Skin of body (tissue), 3 donors: ENCODE measurements at places on chromosomes 7 and 10.

GRCh38 chr7:150716368-150716767 is at the start of gene GIMAP1:
Gene GIMAP1 (plus strand): TSS chr7:150716613. CDS start chr7:150719048, 2,435 bp downstream.
- no peak for DNase-seq

DNA sequence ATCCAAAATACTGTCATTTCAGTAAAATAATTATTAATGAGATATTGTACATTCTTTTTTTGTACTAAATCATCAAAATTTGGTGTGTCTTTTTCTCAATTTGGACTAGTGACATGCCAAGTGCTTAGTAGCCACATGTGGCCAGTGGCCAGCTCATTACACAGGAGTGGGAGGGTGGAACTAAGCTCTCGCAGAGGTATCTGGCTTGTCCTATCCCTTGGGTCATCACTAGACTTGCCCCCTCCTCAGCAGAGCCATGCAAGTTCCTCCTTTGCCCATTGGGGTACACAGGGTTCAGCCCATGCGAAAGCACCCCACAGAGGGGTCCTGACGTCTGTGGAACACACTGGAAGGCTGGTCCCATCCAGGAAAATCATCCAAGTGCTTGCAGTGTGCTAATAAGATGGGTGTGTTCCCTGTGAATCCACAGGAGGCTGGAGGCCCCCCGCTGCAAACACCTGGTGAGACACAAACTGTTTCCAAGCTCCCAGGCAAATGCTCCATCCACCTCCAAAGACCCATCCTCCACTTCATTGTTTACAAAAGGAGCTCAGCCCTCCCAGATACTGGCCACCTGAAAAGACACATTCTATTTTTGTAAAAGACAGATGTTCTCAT is 1.3 kb downstream of the ARHGAP22 start:
- DNase-seq: no peak

DNA sequence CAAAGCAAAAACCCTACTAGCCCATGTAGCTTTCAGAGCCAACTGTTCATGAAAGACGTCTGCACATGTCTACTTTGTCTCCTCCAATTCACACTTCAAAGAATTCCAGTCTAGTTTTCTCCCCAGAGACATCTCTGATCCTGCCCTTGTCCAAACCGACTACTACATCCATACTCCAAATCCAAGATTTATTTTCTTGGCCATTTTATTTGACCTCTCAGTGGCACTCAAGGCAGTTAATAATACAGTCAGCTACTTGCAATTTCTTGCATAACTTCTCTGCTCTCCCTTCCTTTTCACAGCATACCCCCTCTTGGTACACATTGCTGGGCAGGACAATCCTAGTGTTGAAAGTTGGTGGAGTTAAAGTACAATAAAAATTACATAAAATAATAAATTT is 170.9 kb upstream of the INHBA start:
- DNase-seq: no peak

- no peak for DNase-seq
Observed at GRCh38 chr7:99308461-99309074, 17.1 kb upstream of the ARPC1A start.

- DNase-seq: no peak
Observed at GRCh38 chr10:12482587-12482986, 133.2 kb downstream of the CAMK1D start.

DNA sequence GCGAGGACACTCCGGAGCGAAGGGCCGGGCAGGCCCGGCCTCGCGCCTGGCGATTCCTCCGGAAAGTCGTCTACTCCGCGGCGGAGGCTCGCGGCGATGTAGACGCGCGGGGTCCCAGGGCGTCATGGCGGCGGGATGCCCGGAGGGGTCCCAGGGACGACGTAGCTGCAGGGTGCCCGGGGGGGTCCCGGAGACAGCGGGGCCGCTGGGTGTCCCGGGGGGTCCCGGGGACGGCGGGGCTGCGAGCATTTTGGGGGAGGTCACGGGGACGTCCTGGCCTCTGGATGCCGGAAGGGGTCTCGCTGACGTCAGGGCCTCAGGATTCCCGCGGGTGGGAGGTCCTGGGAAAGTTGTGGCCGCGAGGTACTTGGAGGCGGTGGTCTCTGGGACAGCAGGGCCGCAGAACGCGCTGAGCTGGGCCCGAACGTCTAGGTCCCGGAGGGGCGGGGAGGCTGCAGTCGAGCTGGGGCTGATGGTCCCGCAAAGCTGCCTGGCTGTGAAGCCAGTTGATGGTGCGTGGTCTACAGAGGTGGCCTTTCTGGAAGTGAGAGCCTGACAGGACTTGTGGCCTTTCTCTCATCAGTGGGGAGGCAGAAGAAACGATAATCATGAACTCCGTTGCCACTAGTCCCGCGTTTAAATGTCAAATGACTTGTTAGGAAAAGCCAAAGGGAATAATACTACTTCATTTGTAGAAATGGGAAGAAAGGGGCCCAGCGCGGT is 637 bp downstream of the HSPA14 start:
- DNase-seq: peak; percentile 35

DNA sequence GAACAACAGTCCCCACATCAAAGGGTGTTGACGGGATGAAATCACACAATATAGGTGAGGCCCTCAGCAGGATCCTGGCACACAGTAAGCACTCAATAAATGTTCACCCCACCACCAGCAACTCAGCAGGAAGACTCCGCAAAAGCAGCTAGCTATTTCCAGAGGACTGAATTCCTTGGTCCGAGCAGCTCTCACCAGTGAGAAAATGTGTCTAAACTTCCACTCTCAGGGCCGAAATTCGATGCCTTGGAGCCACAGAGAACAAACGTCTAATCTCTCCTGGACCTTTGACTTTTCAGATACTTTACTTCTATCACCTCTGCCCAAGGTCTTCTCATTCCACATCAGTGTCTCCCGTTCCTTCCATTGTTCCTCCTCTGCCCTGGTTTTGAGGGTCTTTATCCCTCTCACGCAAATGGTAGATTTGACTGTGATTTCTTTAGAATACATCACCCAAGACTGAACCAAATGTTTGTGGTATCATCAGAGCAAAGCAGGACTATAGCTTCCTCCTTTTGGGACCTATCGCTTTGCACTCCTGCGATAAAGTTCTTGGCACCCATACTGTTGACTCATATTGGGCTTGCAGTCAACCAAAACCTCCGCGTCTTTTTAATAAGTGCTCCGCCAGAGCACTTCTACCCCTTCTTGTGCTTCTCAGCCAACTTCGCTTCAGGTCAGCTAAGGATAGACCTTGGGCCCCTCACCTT is 903 bp upstream of the NT5C2 start:
- DNase-seq: no peak
